Activated CD4-positive, alpha-beta T cell treated with anti-CD3 and anti-CD28 coated beads, Interleukin-2, amount 50 U/mL, for 1 hour (primary cell): ENCODE measurements at places on chromosomes 13 and 19.

DNA sequence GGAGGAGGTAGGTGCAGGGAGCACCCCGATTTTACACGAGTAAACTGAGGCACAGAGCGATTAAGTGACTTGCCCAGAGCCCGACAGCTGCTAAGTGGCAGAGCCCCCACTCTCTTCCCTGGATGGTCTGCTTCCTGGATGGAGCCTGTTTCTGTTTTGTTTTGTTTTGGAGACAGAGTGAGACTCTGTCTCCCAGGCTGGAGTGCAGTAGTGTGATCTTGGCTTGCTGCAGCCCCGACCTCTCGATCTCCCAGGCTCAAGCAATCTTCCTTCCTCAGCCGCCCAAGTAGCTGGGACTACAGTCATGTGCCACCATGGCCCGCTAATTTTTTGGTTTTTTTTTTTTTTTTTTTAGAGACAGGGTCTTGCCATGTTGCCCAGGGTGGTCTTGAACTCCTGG is 17.3 kb downstream of the BICRA start:
- no peak for DNase-seq

DNA sequence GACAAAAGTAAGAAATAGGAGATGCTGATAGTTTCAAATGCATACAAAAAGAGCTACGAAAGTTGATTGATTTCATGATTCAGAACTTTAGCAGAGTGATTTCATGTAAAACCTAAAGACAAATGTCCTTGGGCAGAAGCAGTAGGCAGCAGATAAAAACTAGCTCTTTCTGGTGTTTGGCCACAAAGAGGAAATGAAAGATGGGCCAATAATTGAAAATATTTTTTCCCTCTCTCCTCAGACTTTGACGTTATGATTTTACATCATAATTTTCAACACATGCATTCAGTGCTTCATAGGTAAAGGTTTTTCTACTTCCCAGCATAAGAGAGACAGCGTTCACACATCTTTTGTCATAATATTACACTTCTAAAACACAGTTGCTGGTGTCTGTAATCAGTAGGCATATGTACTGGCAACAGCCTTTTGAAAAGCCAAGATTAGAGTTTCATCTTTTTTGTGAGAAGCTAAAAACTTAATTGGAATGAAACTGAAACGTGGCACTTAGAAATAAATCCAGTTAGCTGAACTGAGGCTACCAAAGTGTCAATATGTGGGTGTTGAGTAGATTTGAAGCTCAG is 9.3 kb downstream of the SCEL start:
- no peak for DNase-seq

DNA sequence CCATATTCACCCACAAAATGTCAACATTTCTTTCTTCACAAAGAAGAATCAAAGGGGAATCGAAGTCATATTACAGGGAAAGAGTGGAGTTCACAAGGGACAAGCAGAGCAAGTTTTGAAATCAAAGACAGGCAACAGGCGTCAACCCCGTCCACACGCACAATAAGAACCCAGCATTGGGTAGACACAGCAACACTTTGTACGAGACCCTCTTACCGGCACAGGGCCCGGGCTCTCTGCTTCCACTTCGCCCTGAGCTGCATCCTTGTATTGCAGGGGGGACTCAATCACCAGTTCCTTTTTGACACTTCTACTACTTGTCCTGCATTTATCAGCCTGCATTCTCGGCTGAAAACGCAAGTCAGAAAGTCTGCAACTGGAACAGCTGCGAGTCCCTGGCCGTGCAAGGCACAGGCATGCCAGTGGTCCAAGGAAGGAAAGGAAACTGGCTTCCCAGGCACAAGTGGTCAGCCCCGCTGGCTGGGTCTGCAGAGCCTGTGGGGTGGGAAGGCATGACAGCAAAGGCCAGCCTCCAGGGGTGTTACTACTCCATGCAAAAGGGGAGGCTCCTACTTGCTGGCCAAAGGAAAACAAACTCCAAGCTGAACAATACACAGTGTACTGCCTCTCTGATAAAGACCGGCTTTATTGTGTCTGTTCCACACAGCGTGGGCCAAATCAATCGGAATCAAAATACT is at the start of gene DOCK9:
TSS of gene DOCK9 (minus strand) at position 497 of the 698 bp plus-strand sequence. CDS start at position 342, 155 bp downstream.
- DNase-seq, result no peak

GRCh38 chr13:25415241-25415640 is 43.5 kb downstream of the ATP8A2 start:
- DNase-seq, result no peak

- no peak for DNase-seq
These were observed 466.0 kb downstream of the FGF14 start for GRCh38 chr13:101935828-101936227.

DNA sequence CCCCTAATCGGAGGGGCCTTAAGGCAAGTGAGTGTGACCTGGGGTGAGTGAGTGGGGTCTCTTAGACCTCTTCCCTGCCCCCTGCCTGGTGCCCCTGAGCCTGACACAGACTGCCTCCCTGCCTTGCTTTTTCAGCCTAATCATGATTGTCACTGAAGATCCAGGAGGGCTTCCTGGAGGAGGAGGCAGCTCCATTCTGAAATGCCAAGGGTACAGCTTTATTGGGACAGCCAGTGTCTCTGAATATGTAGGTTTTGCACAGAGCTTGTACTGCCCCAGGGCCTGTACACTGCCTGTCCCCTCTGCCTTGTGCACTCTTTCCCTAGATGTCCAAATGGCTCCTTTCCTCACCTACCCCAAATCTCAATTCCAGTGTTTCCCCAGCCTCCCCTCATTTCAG is 26.1 kb upstream of the SEMA6B start:
- DNase-seq, result no peak

DNA sequence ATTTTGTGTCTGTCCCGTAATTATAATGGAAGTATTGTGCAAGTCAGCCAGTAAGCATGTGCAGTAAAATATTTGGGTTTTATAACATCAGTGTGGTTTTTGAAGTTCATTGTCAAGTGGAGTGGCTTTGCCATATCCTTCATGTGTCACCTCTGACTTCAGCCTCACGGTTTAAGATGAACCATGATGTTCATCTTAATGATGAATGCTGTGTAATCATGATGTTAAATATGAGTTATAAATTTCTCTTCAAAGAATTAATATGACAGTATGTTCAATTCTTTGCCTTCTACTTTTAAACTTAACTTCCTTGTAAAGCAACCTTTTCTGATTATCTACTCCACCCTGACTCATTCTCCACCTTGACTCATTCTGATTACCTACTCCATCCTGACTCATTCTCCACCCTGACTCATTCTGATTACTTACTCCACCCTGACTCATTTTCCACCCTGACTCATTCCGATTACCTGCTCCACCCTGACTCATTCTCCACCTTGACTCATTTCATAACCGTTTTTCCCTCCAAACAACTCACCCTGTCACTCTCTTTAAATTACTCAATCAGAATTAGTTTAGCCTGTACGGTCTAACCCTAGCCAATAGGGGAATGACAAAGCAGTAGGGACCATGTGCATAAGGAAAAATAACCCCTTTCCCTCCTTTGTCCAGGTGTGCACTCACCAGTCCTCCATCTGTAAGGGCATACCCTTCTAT is 50.3 kb upstream of the ANKRD10 start:
- DNase-seq, result no peak

DNA sequence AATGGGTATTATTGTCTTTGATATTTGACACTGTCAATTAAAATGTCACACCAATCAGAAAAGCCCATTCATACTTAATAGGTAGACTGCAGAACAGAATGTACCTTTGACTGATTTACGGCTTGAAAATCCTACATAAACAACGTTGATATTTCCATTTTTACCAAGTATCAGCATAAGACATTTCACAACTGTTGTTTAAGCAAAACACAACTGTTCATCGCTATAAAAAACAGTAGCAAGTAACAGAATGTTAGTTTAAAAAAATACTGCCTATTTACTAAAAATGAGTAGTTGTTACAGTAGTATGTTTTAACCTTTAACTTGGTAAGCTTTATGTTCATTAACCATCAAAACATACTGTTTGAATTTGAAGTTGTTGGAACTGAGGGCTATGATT is 1096.6 kb downstream of the PCDH17 start:
- DNase-seq, result no peak

- DNase-seq, result no peak
These were observed 14.8 kb downstream of the FUT6 start for GRCh38 chr19:5824751-5825150.

DNA sequence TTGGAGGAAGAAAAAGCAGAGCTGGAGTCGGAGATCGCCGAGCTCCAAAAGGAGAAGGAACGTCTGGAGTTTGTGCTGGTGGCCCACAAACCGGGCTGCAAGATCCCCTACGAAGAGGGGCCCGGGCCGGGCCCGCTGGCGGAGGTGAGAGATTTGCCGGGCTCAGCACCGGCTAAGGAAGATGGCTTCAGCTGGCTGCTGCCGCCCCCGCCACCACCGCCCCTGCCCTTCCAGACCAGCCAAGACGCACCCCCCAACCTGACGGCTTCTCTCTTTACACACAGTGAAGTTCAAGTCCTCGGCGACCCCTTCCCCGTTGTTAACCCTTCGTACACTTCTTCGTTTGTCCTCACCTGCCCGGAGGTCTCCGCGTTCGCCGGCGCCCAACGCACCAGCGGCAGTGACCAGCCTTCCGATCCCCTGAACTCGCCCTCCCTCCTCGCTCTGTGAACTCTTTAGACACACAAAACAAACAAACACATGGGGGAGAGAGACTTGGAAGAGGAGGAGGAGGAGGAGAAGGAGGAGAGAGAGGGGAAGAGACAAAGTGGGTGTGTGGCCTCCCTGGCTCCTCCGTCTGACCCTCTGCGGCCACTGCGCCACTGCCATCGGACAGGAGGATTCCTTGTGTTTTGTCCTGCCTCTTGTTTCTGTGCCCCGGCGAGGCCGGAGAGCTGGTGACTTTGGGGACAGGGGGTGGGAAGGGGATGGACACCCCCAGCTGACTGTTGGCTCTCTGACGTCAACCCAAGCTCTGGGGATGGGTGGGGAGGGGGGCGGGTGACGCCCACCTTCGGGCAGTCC is 5.0 kb downstream of the FOSB start:
- peak; percentile 35 for DNase-seq

- no peak for DNase-seq
These were observed 2.5 kb downstream of the NAPA start for GRCh38 chr19:47512183-47512947.

DNA sequence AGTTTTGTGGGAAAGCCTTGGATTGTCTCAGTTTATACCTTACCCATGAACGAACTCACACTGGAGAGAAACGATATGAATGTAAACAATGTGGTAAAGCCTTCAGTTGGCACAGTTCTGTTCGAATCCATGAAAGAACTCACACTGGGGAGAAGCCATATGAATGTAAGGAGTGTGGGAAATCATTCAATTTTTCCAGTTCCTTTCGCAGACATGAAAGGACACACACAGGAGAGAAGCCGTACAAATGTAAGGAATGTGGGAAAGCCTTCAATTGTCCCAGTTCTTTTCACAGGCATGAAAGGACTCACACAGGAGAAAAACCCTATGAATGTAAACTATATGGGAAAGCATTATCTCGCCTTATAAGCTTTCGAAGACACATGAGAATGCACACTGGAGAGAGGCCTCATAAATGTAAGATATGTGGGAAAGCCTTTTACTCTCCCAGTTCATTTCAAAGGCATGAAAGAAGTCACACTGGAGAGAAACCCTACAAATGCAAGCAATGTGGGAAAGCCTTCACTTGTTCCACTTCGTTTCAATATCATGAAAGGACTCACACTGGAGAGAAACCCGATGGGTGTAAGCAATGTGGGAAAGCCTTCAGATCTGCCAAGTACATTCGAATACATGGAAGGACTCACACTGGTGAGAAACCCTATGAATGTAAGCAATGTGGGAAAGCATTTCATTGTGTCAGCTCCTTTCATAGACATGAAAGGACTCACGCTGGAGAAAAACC is 7.5 kb upstream of the ZNF440 start:
- DNase-seq, result no peak

DNA sequence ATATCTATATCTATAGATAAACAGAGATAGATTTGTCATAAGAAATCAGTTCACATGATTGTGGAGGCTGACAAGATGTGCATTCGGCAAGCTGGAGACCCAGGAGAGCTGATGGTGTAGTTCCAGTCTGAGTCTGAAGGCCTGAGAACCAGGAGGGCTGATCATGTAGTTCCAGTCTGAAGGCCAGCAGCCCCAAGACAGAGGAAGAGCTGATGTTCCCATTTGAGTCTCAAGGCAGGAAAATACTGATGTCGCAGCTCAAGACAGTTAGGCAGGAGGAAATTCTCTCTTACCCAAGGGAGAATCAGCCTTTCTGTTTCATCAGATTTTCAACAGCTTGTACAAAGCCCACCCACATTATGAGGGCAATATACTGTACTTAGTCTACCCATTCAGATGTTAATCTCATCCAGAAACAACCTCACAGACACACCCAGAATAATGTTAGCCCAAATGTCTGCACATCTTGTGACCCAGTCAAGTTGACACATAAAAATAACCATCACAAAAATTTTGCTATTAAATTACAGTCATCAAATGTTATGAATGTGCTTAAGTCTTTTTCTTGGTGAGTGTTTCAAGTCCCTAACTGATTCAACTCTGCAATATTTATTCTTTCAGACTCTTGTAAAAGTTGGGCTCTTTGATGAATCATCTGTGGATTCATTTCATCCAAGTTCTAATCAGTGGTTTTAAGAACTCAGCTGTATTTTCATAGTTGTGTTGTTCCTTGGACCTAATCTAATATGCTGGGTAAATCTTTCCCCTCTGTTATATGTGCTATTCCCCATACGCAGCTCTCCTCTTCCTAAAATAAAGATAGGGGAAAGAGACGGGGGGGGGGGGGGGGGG is 22.7 kb upstream of the LRCH1 start:
- DNase-seq, result no peak

DNA sequence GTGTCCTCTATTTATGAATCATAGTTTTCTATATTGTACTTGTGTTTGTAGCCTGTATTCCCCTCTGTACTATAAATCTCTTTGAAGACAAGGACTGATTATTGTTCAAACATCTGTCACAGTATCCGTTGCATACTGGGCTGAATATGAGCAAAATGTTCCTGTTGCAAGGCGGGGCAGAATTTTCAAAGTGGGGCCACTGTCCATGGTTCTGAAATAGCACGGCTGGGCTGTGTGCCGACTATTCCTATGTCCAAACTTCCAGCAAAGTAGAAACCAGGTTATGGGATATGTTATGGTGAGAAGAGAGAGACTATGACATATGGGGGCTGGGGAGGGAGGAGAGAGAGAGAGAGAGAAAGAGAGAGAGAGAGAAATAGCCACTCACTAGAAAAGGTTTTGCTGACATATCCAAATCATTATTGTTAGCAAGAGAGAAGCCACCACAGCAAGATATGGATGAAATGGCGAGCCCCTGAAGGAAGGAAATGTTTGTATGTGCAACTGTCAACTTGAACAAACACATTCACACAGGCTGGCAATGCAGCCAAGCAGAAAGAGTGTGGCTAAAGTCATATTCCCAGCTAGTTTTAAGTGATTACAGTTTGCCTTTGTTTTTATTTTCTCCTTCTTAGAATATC is 107.0 kb upstream of the GPR12 start:
- no peak for DNase-seq
